ENCODE measurements at places on chromosomes 12 and 14.

- no peak for DNase-seq
These were observed at the start of gene NFE2 for GRCh38 chr12:54300732-54301427. Gene NFE2 (minus strand): TSS chr12:54301015. CDS start chr12:54295248, 5,767 bp downstream.

GRCh38 chr12:51593539-51593938 is 2.5 kb downstream of the SCN8A start:
- peak; percentile 36 for DNase-seq

DNA sequence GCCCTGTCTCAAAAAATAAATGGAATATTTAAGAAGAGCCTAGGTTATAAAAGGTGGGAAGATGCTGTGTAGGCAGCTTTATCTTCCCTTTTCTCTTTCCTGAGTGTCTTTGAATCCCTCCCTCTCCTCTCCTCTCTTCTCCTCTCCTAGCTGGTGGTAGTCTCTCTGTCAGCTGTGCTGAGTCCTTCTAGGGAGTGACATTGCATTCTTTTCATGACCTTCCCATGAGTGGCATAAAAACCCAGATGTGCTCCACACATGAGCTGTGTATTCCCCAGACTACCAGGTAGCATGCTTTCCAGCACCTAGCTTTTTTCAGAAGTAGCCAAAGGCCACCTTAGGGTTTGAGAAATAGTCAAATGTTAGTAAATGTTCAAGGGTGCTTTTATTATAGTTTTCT is 23.6 kb downstream of the SAMD4A start:
- DNase-seq, result no peak

DNA sequence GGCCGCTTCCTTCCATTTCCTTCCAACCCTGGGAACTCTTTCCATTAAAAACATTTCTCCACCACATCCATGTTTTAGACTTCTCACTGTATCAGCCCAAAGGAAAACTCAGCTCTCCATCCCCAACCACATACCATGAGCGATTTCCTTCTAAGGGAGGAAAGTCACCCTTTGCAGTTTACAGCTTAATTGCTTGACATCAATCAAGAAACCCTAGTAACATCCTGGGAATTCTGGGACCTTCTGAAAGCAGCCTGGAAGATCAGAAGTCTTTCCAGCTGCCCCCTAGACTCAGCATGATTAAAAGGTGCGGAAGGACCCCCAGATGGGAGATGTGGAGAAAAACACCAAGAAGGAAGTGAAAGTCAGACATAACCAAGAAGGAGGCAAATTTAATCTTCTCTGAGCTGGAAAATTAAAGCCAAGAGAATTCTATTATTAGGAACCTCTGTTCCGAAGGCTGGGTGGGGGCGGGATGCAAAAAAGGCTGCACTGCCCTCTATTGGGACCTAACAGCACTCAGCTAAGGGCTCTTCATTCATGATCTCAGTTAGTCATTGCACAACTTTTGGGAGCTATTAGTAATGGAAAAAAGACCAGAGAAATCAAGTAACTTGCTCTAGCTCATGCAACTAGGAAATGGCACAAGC is 73.3 kb upstream of the PLXNC1 start:
- DNase-seq, result peak; percentile 44

DNA sequence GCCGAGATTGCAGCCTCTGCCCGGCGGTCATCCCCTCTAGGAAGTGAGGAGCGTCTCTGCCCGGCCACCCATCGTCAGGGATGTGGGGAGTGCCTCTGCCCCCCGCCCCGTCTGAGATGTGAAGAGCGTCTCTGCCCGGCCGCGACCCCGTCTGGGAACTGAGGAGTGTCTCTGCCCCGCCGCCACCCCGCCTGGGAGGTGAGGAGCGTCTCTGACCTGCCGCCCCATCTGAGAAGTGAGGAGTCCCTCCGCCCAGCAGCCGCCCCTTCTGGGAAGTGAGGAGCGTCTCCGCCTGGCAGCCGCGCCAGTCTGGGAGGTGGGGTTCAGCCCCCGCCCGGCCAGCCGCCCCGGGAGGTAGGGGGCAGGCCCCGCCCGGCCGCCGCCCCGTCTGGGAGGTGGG is 544.0 kb downstream of the CCER1 start:
- DNase-seq, result no peak

DNA sequence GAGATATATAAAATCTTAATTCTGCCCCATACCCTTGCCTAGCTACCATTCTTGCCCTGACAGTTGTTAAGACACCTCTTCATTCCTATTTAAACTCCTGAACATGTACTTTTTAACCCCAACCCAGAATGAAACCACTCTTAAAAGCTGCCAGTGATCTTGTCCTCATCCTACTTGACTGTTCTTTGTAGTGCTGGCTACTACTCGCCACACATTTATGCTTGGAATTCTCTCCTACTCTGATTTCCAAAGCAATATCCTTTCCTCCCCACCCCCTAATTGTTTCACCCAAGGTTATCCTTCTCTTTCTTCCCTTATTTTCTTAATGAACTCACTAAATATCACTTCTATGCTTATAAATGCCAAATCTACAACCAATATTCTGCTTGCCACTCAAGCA is 4.1 kb downstream of the NFYB start:
- DNase-seq, result no peak

- DNase-seq, result no peak
These were observed 1458.9 kb upstream of the FLRT2 start for GRCh38 chr14:84071061-84071460.

DNA sequence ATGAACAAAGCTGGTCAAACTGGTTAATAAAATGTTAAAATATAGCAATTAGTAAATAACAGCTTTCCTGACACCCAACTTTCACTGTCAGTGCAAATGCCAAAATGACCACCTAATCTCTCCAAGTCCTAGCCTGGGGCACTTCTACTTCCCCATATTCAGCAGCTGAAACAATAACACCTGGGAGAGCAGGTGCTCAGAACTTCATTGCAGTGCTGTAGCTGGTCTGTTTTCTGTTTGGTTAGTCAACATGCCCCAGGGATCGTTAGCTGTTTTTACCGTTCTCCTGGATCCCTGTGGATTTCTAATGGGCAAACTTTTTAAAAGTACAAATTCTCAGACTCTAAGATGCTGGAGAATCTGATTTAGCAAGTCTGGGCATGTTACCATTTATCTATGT is 759.7 kb downstream of the GALC start:
- no peak for DNase-seq

GRCh38 chr12:30269496-30269895 is 426.2 kb downstream of the IPO8 start:
- no peak for DNase-seq
